ENCODE measurements at places on chromosomes 5 and 9. TPM values are rescaled to one million over a fixed set of nuclear protein-coding genes. Genes with fewer than 3 reads are reported as not detected.

The SH3GL2 gene
- 0.33 TPM for total RNA-seq

The PKD2L2 gene
- not detected for total RNA-seq

The PPP3R2 gene
- total RNA-seq, result not detected

The LHX3 gene
- total RNA-seq, result not detected

The NME5 gene
- total RNA-seq, result 2.3 TPM

The C8G gene
- not detected for total RNA-seq

The TRAF2 gene
- 22.7 TPM for total RNA-seq

The TEK gene
- 0.98 TPM for total RNA-seq

The CCL27 gene
- total RNA-seq, result 0.25 TPM

The SURF6 gene
- total RNA-seq, result 9.5 TPM

The GALNT12 gene
- total RNA-seq, result 15.2 TPM
